BJ (cell line): ENCODE measurements at places on chromosomes 6 and 20.

DNA sequence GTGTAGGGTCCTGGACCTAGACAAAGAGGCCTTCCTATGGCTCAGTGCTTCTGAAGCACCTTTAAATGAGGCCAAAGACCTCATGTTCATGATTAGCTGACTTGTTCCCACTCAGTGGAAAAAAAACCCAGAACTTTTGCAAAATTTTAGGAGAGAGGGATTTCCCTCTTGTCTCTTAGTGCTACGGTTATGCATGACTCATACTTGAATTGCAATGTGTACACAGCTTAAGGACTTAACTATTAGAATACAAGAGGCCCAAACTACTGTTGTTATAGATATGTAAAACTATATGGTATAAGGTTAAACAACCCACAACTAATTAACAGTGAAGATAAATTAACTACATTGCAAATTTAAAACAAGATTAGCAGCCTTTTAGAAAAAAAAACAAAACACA is 32.3 kb upstream of the HLA-A start:
- no peak for DNase-seq

DNA sequence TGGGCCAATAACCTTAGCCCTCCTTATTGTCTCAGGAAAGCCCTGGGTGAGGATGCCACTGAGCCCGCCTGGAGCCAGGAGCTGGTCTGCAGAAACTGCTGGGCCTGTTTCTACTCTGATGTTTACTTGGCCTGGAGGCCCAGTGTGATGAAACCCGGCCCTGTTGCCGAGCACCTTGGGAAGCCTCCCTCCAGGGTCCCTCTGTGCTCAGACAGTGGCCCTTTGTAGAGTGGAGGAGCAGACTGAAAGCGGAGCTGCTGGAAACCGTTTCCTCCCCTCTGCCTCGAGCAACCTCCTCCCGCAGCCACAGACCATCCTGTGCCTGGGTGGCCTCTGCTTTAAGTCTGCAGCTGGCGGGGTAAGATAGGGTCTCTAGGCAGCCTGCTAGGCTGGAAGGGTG is 84.1 kb upstream of the EPB41L1 start:
- no peak for DNase-seq

GRCh38 chr20:25067102-25067987 is 9.4 kb upstream of the ACSS1 start:
- no peak for DNase-seq

GRCh38 chr20:39036011-39036410 is 73.9 kb downstream of the DHX35 start:
- no peak for DNase-seq

- no peak for DNase-seq
Measured at GRCh38 chr20:51596668-51597388, 54.3 kb upstream of the NFATC2 start.

GRCh38 chr6:75205776-75206575 is at the start of gene COL12A1:
Gene COL12A1, minus strand, starts transcription at chr6:75206053. Its CDS starts 3,261 bp downstream, at chr6:75202792.
- peak; percentile 96 for DNase-seq

GRCh38 chr6:161736781-161737292 is 463.0 kb upstream of the AGPAT4 start:
- DNase-seq: no peak

DNA sequence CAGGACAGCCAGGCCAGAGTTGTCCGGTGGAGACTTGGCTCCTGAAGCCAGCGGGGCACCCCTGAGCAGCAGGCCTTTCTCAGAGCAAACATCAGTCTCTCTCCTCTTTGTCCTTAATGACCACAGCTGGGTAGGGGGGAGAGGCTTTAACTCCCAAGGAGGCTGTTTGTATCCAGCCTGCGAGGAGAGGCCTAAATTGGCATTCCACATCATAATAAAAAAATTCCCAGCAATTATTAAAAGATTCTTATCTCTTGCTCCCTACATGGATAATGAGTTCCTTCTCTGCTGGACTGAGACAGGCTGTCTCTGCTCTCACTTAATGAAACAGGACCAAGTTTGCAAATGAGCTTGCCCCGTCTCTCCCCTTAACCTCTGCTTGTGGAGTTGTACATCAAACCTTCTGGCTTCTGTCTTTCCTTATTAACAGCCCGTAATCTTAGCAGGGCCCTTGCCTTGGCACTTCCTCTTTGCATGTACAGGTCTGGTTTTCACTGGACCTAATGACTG is 838.2 kb downstream of the MAFB start:
- DNase-seq: no peak

GRCh38 chr6:130527173-130527572 is 161.4 kb downstream of the TMEM200A start:
- no peak for DNase-seq

DNA sequence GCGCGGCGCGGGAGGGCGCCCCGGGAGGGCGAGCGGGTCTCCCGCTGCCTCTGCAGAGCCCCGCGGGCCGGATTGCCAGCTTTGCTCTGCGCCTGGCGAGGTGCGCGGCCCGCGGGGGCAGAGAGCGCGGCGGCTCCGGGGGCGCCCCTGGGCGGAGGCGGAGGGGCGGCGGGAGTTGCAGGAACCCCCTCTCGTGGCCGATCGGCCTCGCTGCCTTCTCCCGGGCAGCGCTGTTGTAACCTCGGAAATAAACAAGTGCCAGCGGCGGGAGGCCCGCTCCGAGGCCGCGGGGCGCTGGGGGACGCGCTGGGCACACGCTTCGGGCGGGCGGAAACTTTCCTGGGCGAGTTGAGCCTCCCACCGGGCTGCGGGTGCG is 1.2 kb downstream of the CDH4 start:
- no peak for DNase-seq

GRCh38 chr20:34892671-34893070 is 16.3 kb downstream of the ACSS2 start:
- no peak for DNase-seq

DNA sequence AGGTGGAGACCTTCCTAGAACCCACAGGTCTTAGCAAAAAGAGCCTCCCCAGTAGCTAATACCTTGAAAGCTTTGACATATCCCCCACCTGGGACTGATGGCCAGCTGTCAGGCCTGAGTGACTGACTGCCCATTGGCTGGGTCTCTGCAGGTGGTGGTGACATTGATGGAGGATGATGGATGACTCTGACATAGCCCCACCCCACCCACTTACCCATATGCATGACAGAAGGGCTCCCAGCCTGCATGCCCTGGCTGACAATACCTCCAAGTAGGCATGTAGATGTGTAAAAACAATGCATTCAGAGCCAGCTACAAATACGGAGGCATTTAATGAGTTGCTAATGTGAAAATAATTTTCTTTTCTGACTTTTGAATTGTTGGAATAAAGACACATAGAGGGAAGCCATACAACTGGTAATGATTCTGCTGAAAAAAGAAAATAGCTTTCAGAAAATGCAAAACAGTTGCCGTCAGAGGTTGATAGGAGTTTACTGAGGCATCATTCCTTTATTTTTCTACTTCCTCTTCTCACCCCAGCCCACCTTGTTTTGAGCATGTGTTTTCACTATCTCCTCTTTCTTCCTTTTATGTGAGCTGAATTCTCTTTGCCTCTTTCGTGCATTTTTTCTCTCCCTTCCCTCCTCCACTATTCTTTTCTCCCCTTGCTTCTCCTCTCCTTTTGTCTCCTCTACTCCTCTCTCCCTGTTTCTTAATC is 70.6 kb downstream of the OLIG3 start:
- DNase-seq: no peak

DNA sequence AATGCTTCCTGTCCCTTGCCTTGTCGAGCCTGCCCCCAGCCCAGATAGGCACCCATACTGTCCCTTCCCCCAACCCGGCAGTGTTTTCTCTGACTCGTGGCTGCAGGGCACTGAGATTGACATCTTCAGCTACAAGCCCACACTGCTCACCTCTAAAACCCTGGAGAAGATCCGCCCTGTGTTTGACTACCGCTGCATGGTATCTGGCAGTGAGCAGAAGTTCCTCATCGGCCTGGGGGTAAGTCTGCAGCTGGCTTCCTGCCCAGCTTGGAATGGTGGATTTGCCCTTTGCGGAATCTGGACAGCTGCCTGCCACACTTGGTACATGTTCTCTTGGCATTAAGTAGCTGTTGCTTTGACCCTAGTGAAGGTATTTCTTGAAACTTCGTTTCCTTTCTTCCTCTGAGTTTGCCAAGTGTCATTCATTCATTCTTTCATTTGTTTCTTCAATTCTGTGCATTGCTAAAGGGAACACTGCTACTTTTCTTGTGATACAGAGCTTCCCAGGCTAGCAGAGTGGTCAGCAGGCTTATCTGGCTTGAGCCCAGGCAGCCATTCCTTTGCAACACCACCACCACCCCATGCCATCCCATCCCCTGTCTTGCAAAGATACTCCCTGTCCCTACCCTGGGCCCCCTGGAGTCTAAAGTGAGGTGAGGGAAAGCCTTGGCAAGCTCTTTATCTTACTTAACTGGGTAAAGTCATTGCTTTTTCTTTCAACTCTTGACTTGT is 26.2 kb downstream of the CCDC167 start:
- no peak for DNase-seq

DNA sequence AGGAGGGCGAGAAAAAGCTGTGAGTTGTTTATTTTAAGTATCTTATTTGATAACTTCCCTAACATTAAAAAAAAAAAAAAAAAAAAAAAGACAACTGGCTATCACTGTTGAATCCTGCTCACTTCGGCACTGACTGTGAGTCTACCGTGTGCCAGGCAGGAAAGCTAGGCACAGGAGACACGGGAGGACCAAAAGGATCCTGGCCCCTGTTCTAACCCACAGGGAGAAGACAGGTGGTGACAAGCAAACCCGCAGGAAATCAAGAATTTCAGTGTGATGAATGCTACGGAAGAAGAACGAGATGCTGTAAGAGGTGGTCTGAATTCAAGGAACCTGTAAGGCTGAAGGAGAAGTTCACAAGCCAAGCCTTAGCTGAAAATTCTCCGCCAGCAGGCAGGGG is 94.7 kb upstream of the NFATC2 start:
- DNase-seq: no peak

DNA sequence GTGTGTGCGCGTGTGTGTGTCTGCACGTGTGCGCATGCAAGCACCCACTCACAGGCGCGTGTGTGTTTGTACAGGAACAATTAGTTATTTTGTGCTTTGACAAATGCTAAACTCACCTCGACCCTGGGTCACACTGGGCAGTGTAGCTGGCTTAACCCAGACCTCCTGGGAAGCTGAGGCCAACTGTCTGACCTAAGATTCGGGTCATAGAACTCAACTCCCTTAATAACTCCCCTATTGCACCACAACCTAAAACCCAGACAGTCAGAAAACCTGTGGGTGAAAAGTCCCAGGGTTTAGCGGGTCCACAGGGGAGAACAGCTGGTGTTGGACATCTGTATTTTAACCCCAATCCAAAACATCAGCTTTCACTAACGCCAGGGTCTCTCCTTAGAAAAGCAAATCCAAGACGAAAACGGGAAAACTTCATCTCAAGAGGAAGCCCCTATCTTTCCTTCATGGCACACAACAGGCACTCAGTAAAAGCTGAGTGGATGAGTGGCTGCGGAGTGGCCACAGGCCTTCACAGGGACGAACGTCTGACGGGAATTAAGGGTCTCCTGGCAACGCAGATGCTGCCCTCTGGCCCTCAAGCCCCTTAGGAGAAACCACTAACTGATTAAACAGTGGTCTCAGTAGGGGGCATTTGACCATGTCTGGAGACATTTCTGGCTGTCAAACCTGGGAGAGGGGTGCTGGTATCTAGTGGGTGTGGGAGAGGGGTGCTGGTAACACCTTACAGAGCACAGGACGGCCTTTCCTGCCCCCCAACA is 4.5 kb downstream of the PMEPA1 start:
- no peak for DNase-seq

- DNase-seq: no peak
Measured at GRCh38 chr6:170416959-170417606, 110.5 kb downstream of the FAM120B start.

DNA sequence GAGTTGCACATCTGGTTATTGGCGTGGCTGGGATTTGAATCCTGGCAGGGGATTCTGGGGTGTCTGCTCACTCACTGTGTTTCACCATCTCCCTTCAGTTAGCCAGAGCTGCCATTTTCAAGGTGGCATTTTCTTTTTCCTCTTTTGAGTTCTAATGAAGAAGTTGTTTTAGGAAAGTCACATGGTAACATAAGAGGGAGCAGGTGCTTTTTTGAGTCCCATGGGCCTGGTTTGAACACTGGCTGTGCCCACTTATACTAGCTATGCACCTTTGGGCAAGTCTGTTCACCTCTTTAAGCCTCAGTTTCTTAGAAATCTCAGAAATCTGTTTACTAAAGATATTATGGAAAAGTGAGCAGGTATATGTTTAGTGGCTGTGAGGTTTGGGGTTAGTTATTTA is 39.6 kb downstream of the ANKS1A start:
- no peak for DNase-seq

- no peak for DNase-seq
Measured at GRCh38 chr20:50242863-50243609, 52.4 kb downstream of the CEBPB start.

GRCh38 chr6:169165561-169166300 is 87.9 kb downstream of the THBS2 start:
- no peak for DNase-seq

- no peak for DNase-seq
Measured at GRCh38 chr6:143339223-143339622, 111.3 kb downstream of the ADAT2 start.

GRCh38 chr6:4225161-4225872 is 89.9 kb upstream of the ECI2 start:
- no peak for DNase-seq

DNA sequence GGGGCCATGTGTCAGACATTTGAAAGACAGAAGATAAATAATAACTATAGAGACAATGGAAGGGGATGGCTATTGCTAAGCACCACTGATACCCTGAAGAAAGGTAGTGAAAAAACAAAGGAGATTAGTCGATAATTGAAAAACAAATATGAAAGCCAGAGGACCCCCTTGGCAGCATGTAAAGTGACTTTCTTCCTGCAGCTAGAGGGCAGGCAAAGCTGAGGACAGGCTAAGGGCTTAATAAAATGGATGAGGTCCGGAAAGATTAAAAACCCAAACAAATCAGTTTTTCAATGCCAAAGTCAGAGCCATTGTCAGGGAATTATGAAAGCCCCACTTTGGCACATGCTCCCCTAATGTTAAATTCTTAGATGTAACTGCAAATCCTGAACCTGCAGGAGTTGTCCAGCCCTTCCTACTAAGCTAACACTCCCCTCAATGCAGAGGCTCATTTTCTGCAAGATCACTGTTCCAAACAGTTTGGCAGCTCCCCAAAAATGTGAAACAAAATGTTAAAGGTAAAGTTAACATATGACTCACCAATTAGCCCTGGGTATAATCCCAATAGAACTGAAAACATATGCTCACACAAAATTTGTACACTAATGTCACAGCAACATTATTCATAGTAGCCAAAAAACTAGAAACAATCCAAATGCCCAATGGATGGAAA is 1177.9 kb downstream of the GRIK2 start:
- no peak for DNase-seq
